ENCODE measurements at places on chromosomes 3 and 15.

- peak; percentile 46 for DNase-seq
These were observed 298.1 kb downstream of the NSUN3 start for GRCh38 chr3:94360987-94361386.

- no peak for DNase-seq
These were observed 40.2 kb downstream of the CLEC3B start for GRCh38 chr3:45066109-45066801.

GRCh38 chr15:72562878-72563277 is 88.7 kb downstream of the ARIH1 start:
- no peak for DNase-seq

GRCh38 chr3:35648347-35648746 is 9.0 kb downstream of the ARPP21 start:
- no peak for DNase-seq

GRCh38 chr3:44499149-44499898 is 21.9 kb upstream of the ZNF445 start:
- DNase-seq, result no peak

DNA sequence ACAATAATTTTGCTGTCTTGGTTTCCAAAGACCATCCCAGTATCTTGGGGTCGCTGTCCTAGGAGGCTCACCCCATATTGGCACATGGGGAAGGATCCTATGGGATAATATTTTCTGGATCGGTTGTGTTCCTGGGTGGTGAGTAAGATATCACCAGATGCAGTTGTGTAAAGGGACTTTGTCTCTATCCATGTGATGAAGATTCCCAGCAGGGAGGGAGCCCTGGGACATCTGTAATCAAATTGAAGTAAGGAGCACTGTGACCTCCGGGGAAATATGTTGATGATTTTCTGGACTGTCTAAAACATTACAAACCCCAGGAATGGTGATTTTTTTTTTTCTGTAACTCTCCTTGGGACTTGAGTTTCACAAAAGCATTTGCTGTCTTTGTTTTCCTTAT is 36.2 kb upstream of the LRTM1 start:
- no peak for DNase-seq

DNA sequence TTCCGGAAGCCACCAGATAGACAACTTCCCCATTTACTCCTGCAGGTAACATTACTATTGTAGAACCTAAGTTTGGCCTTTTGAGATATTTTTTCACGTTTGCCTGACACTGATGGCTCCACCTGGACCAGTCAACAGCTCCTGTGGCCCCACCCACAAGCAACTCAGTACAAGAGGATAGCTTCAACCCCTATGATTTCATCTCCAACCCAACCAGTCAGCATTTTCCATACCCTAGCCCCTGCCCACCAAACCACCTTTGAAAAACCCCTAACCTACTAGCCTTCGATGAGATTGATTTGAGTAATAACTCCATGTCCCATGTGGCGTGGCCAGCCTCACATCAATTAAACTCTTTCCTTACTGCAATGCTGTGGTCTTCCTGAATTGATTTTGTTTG is 950 bp upstream of the EHHADH start:
- DNase-seq, result no peak

GRCh38 chr3:67637255-67637900 is 17.0 kb downstream of the SUCLG2 start:
- DNase-seq, result no peak

DNA sequence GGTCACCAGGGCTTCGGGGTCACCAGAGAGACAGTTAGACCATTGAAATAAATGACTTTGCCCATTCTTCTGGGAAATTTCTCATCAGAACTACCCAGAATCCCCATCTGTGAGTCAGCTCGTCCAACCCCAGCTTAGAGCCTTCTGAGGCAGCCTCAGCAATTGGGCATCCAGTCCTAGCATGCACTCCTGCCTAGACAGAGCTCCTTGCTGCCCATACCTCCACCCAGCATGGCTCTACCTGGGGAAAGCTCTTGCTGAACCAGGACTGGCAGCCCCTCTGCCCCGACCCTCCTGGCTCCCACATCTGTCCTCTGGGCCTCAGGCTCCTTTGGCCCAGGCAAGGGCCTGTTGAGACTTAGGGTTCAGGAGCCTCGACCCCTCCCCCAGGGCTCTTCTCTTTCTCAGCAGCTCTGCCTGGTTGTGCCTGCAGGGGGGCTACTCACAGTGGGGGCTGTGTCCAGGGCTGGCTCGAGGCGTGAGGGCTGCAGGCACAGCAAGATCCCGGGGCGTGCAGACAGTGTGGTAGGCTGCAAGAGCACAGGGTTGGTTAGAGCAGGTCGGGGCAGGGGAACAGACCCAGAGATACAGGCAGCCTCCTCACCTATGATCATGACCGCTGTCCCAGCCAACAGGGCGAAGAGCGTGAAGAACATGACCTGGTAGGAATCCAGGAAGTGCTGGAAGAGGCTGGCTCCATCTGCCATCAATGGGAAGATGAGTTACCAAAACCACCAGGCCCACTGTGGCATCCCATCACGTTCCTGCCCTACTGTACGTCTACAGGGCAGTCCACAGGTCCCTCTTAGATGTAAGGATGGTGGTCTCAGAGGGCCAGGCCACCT is 101.3 kb downstream of the NUP210 start:
- DNase-seq, result no peak

DNA sequence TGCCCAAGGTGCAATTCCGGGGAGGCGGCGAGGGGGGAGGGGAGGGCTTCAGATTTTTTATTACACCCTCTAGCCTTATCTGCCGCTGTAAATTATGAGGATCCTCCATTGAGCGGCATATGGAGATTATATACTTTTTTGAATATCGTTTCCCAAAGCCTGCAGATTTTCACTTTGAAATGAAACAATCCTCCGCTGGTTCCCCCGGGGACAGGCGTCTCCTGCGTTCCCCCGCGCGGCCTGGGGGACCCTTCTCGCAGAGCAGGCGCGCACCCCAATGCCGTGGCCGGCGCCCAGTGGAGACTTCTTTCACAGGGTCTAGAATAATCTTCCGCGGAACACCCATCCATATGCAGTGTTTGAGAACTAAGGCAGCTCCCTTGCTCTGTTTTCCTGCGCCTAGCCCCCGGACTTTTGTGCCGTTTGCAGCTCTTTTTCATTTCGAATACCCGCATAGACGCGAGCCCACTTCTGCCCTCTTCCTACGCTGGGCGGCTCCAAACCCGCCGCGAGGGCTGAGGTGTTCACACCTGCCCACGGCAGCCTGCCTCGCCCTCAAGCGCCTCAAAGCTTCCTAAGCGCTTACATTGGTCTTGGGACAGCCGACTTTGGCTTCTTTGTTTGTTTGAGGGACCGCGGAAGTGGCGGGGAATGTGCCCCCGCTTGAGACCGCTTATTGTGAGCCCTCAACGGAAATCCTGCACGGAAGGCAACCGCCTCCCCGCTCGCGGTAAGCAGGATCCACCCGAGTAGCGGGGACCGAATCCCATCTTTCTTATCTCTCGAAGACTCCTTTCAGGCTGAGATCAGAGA is 7.5 kb downstream of the SOX14 start:
- DNase-seq, result no peak

All from T47D (cell line).